ENCODE measurements at places on chromosomes 7 and 10.

GRCh38 chr10:34403512-34403911, 411.6 kb downstream of the PARD3 start:
- DNase-seq: no peak

- DNase-seq: no peak
Measured at GRCh38 chr10:24569330-24569796, 154.3 kb downstream of the ARHGAP21 start.

- no peak for DNase-seq
Measured at GRCh38 chr7:38656968-38657367, 25.8 kb upstream of the AMPH start.

GRCh38 chr7:6558837-6559236, 7.6 kb upstream of the GRID2IP start:
- DNase-seq: no peak

DNA sequence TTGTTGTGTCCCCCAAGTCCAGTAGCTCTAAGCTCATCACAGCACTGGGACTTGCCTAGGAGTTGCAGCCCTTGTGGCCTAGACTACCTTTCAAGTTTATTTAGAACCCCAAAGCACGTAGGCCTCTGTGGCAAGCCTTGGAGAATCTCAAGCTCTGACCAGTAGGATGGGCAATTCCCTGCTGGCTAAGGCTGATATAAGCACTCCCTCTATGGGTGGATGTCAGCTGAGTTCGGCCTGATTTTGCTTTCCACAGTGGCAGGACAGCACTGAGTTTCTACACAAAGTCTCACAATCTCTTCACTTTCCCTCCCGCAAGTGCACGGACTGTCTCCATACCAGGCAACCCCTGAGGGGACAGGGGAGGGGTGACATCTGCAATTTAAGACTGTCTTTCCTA, 886.4 kb upstream of the LRRN3 start:
- no peak for DNase-seq

DNA sequence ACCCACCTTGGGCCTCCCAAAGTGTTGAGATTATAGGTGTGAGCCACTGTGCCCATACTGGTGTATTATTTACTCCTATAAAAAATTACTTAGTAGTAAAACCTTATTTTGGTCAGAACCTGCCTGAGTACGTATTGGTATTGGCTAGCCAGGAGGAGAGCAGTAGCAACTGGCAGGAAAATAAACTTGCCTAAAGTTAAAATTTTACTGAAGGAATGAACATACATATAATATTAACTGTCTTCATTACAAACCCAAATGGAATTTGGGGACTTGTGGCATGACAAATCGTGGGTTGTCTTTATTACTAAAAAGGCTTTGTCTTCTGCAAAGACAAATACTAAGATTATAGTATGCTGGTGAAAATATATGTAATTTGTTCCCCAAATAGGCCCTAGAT, 8.4 kb downstream of the RAB18 start:
- no peak for DNase-seq

GRCh38 chr7:43112941-43113621, 634 bp downstream of the HECW1 start:
- no peak for DNase-seq

DNA sequence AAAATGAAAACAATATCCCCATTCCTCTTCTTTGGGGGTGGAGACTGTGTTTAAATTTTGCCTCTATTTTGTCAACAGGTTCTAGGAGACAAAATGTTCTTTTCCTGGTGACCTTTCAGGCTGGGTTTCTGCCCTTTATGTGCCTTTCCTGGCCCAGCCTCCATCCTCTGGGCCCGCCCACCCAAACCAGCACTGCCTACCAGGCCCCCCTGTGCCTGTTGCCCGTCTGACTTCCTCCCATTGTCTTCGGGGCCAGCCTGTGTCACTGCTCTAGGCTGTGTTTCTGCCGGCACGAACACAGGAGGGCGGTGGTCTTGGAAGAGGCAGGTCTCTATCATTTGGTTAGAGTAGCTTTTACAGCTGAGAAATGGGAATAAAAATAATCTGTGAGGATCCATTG, 13.9 kb downstream of the TSPAN14 start:
- no peak for DNase-seq

DNA sequence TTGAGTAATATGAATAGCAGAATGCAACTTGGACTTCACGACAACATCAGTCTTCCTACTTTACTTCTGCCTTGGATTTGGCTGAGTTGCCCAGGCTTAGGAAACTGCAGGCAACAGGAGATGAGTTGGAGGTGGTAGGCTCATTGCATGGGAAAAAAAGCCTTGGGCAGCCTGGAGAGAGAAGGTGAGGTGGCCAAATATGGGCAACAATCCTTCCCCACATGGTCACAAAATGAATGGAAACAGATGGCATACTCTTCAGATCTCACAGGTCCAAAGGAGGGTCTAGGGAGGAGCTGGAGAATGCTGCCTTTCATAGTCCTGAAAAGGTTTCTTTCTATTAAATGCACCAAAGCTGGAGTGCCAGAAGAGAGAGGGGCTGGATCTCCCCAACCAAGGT, 128.6 kb upstream of the AOAH start:
- no peak for DNase-seq

DNA sequence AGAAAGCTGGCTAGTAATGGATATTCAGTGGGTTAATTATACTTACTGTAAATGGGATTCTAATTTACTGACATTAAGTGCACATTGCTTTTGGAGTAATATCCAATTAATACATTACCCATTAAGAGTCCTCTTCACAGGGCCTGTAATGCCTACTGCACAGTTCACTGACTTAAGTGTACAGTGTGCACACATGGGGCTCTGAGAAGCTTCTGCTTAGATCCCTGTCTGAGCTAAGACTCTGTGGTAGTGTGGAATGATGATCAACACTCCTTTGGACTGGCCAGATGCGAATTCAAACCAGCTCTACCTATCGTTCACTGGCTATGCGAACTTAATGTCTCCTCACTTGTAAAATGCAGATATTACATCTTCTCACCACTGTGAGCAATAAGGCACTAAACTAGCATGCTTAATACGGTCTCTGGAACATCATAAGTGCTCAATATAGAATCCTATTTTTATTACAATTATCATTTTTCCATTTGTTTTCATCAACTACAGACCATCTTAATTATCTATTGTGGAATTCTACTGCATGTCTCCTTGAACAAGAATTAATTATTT, 53.8 kb upstream of the SEC61G start:
- DNase-seq: no peak

GRCh38 chr10:127413326-127413725, 135.8 kb upstream of the NPS start:
- DNase-seq: no peak

DNA sequence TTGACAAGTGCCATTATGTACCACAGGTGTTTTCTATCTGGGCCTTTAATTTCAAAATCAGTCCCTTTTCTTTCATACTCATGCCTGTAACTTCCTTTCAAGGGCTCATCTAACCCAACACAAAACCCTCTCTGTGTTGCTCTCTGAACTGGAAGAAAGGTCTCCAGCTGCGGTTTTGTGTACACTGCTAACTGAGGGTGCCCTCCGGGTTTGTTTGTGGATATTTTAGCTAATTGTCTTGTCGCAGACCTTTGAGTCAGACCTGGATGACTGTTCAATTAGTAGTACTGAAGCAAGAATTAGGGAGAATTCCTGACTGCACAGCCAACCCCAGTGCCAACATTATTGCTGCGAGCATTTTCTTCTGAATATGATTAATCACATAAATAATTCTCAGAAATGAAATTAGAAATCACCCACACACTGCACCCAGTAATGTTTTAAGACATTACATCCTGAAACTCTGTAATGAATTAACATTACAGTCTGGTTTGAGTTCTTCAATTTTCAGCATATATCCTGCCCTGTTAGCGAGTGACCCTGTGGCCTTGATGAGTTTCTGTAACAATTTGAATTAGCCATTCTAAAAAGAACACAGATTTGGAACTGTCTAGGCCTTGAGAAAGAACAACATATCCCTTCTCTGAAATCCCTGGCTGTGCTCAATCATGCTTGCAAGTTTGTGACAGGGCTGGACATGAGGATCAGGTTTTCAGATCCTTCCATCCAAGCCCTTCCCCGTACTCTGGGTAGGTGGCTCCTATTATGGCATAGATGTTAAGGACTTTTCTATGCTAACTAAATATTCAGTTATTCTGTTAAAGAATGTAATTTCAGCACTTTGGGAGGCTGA, 460.1 kb downstream of the PLXDC2 start:
- DNase-seq: no peak

DNA sequence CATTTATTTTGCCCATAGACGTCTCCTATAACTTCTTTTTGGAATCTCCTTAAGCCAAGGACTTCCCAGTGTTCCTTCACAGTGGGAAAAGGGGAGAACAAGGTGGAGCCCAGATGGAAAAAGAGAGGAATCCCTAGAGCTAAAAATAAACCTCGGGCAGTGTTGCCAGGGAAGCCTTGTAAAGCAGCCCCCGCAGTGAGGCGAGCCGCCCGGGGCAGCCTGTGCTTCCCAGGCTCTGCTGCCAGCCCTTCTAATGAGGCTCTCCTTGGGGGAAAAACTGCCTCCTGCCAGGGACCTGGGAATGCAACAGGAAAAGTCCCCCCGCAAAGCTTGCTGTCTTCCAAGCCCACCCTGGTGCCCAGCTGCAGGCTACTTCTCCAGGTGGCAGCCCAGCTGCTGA, 71.7 kb downstream of the SH3PXD2A start:
- no peak for DNase-seq

GRCh38 chr10:70323138-70323696, 39.4 kb upstream of the NPFFR1 start:
- no peak for DNase-seq

GRCh38 chr10:103197903-103198302, 4.8 kb upstream of the NT5C2 start:
- no peak for DNase-seq

DNA sequence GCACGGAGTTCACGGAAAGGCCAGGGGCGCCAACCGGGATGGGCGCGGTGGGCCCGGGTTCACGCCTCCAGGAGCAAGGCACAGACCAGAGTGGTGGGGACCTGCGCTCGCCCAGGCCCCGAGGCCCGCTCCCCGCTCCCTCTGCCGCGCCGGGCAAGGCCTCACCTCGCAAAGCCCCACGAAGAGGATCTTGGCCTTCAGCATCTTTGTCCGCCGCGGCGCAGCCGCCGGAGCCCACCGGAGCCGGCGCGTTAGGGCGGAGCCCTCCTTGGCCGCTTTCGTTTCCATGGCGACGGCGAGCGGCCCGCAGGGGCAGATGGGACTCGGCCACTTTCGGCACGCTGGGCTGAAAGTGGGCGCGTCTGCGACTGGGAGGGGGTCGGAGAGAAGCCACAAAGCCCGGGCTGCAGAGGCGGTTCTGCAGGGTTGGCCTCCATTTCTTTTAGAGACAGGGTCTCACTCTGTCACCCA, 944.4 kb upstream of the ZNF722 start:
- DNase-seq: no peak

GRCh38 chr10:1214882-1215540, 158.8 kb downstream of the WDR37 start:
- DNase-seq: no peak
